Stimulated activated CD4-positive, alpha-beta T cell treated with anti-CD3 and anti-CD28 coated beads, Interleukin-4, amount 100 ng/mL, for 48 hours (primary cell): ENCODE measurements at places on chromosomes 16 and 17.

DNA sequence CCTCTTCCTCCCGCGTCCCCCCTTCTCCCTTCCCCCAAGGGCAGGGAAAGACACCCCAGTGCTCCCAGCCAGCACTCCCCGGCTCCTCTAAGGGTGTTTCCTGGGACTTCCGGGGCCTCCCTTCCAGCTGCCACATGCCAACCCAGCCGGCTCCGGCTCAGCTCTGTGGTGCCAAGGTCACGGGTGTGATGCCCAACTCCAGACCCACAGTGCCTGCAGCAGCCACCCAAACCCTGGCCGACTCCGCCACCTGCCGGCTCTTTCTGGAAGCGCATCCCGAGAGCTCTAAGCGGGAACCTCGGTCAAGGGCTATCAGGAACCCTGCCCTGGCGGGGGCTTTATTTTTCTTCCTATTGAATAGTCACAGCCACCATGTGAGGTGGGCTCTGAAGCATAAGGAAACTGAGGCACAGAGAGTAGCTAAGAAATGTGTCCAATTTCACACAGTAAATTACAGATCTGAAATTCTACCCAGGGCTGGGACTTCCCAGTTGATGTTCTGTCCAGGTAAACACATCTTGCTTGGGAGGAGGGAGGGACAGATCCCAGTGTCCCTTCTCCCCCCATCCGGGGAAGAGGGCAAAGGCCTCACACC lies 3.3 kb upstream of the PPP1R1B start:
- DNase-seq: peak; percentile 91

DNA sequence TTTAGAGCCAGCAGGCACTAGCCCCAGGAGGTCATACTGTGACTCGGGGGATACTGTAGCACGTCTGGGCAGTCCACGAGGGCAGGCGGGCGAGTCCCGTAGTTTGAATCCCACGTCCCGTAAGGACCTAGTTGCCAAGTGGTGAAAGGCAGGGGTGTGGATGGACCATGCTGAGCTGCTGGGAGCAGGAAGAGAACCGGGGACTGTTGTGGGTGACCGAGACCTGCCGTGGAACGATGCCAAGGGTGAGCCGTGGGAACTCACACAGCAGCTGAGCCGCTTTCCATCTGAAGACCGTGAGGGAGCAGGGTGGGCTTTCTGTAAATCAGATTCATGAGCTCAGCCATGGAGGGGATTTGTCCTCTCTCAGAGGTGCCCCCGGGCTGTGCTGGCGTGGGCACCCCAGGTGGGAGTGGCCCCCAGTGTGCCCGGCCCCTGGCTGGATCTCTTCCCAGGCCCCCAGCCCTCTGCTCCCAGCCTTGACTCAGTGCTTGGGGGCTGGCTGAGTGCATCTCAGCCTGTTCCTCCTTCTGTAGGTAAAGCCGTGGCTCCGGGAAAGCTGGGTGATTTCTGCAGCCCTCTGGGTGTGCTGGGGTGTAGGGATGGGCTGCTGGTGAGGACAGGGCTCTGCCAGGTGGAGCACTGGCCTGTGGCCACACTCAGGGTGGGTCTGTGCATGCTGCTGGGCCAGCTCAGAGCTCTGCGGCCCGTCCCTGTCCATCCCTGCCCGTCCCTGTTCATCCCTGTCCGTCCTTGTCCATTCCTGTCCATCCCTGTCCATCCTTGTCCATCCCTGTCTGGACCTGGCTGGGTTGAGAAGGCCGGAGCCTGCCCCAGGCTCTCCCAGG lies 13.6 kb downstream of the ASPSCR1 start:
- no peak for DNase-seq

GRCh38 chr17:78378225-78379130 lies at the start of gene PGS1:
TSS of gene PGS1 (plus strand) at chr17:78378649. CDS start at chr17:78378666, 17 bp downstream.
- peak; percentile 79 for DNase-seq

DNA sequence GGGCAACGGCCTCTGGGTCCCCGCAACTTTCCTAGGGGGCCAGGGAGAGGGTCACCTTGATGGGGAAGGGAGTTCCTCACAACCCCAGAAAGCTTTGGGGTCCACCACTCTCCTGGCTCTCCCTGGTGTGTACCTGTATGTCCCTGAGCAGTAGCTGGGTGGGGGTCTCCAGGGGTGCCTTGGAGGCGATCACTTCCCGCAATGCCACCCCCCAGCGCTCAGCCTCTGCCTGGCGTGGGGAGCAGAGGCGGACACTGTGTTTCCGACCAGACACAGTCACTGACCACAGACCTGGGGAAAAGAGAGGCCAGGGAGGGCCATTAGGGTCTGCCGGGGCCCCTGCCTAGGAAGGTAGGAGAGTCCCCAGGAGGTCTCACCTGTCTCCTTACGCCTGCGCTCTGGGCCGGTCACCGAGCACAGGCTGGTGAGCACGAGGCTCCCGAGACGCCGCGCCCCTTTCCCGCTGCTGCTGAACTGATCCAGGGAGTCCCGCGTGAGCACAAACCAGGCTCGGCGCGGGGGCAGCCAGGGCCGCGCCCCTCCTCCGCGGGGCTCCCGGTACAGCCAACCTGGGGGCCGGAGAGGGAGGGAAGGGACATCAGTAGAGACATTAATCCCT lies 3.4 kb downstream of the PLEKHH3 start:
- DNase-seq: no peak

DNA sequence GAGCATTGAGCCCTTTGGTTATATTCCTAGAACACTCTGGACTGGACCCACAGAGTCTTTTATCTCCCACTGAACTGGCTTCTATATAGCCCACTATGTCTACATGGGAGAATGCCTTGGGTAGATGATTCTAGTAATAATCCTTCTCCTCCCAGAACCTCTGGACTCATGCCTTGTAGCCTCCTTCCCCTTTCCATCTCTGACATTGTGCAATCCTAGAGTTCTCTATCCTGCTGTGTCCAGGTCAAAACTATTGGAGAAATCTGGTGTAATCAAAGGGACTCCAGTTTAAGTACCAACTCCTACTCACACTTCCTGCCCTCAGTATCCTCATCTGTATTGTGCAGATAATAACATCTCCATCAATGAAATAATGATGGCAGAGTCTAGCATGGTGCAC lies 9.1 kb downstream of the RCVRN start:
- DNase-seq: no peak

DNA sequence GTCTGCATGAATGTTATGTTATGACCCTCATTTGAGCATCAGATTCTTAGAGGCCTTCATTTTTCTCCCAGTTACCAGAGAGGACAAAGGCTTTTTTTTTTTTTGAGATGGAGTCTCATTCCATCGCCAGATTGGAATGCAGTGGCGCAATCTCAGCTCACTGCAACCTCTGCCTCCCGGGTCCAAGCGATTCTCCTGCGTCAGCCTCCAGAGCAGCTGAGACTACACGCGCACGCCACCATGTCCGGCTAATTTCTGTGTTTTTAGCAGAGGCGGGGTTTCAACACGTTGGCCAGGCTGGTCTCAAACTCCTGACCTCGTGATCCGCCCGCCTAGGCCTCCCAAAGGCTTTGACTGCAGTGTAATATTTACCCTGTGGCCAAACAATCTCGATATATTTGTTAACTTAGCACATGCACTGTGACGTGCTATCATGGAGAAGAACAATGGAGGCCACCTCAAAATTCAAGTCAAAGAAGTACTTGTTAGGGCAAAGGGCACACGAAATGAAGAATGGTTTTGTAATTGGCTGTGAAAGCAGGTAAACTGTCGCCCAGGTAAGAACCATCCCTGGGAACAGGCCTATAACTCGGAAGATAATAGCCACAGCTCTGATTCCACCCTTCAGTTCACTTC lies 303.4 kb downstream of the SLC39A11 start:
- DNase-seq: no peak

- no peak for DNase-seq
Observed at GRCh38 chr16:61871837-61872777, 164.1 kb downstream of the CDH8 start.

- DNase-seq: no peak
Observed at GRCh38 chr17:11539637-11540036, 58.6 kb upstream of the DNAH9 start.
